ENCODE measurements at places on chromosomes 12 and 14. TPM values are rescaled to one million over a fixed set of nuclear protein-coding genes. Genes with fewer than 3 reads are reported as not detected.

WNK1 gene
- total RNA-seq = 155 TPM

GLT1D1 gene
- 0.58 TPM for total RNA-seq

IAPP gene
- not detected for total RNA-seq

CPM gene
- 24.6 TPM for total RNA-seq

CNTN1 gene
- 63.4 TPM for total RNA-seq

CLEC1B gene
- total RNA-seq = not detected

TAS2R31 gene
- total RNA-seq = 27.1 TPM

LMO3 gene
- total RNA-seq = 57.0 TPM

RILPL2 gene
- total RNA-seq = 3.2 TPM

NXPH4 gene
- 0.79 TPM for total RNA-seq
